ENCODE measurements at places on chromosomes 2 and 18.

DNA sequence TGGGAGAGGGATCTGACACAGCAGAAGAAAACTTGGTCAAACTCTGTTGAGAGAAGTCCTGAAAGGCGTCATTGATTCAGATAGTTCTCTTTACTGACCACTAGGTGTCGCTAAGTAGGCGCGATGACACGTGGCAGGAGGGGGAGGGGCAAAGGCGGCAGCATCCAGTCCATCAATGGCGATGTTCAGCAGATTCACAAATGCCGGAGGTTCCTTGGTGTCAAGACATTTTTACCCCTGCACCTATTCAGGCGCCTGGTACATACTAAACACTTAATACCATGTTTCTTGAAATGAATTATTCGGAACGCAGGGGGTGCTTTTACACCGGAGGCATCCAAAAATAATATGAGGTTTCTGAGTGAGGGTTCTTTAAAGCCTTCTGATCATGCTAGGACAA, 3.0 kb upstream of the PLEK start:
- DNase-seq, result peak; percentile 59

DNA sequence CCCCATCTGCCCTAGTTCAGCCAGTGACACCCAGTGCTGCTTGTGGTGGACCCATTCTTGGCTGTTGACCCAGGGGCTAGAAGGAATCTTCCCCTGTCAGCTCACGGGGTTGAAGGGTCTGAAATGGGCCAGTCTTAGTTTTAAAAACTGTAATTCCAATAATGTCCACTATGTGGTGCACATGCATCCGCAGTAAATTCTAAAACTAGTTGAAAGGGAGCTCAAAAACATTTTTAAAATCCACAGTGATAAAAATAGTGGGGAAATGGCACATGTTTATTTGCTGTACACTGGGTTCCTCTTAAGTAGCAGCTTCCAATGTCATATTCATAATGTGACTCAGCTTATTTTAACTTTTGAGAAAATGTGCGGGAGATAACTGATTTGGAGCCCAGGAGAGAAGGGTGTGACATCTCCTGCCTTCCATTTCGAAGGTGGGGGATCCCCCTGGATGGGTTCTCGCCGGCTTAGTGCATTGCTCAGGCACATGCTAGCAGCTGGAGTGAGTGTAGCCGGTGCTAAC, 32.8 kb downstream of the GRHL1 start:
- DNase-seq, result no peak

GRCh38 chr18:69689121-69689759, 258.4 kb downstream of the CD226 start:
- DNase-seq, result no peak

DNA sequence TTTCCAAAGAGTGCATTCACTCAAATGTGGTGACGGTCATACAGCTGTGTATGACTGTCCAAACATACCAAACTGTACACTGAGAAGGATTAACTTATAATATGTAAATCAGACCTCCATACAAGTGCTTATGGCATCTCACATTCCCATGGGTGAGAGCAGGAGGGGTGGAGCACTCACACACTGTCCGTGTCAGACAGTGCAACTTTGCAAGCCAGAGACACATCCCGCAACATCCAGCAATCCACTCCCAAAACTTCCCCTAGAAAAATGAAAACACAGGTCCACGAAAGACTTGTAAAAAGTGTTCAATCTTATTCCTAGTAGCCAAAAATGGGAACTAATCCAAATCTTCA, 36.4 kb downstream of the FAM168B start:
- DNase-seq, result no peak
